ENCODE measurements at places on chromosomes 1 and 21.
A peak's percentile ranks its signal among the peaks of the same experiment; 100 is the strongest.

DNA sequence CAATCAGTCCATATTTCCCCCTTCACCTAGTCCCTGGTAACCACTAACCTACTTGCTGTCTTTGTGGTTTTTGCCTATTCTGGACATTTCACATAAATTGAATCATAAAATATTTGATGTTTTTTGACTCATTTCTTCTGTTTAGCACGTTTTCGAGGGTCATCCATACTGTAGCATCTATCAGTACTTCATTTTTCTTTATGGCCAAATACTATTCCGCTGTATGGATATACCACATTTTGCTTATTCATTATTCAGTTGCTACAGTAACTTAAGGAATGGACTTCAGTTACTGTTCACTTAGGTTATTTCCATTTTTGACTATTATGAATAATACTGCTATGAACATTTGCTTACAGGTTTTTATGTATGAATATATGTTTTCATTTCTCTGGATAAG is 12.3 kb downstream of the PBX1 start:
- DNase-seq: no peak

DNA sequence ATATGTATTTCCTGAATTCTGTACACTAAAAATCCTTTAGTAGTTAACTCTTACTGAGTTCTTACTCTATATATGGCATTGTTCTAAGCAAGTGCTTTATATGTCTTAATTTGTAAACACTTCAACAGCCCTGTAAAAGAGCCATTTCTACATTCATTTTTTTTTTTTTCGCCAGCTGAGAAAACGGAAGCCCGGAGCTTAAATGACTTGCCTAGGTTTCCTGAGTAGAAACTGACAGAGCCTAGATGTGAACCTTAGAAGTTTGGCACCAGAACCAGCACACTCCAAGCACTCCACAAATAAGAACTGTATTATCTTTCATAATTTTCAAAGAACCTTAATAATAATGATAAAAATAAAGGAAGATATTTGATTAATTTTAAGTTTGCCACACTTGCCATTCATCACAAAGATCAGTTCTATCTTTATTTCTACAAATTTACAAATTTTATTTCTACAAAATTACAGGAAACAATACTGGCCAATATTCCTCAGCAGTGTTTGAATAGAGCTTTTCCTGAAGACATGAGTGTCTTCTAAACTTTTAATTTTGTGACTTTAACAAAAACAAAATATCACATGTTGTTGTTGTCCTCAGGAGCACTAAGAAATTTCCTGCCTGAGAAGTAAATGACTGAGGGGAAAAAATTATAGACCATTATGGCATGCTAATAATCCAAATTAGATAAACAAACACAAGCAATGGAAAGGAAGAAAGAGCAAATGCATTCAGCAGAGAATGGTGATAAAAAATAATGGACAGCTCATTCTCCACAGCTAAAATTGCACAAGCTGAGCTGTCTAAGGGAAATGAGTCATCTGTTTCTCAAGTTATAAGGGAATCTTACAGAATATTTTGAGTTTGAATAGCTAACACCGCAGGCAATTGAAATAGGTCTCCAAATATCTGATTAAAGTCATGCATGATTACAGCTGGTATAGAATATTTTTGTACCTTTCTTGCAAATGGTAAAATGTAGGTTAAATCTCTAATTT is 71.2 kb downstream of the DPYD start:
- no peak for DNase-seq

DNA sequence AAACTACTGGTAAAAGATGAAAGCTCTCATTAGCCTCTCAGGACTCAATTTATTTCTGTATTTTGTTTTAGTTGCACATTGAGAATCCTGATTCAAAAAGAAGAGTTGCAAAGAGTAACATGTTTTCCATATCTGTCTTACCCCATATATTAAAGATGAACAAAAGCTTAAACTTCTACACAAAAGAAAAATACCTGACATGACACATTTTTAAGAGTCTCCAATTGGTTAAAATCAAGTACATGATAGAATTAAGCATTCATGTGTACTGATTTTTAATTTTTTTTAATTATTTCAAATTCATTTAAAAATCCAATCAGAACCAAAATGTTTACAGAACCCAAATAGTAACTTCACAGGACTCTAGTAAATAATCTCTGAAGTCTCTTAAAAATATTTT is 72.0 kb downstream of the FOXJ3 start:
- no peak for DNase-seq

DNA sequence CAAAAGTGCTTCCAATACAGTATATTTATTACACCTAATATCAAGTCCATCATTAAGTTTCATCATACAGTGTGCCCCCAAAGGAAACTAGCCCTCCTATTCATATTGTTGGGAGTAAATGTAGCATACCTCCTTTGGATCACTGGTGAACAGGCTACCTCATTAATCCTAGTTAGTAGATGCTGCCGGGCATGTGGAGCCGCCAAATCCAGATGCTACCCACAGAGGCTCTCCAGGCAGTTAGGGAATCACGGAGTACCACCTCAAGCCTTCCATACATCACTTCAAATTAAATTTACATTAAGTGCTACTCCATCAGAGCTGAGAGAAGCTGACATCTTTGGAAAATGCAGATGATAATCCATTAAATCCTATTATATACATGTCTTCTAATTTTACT is 121.7 kb upstream of the FOXD3 start:
- peak; percentile 20 for DNase-seq

GRCh38 chr1:203706444-203706843 is 58.5 kb upstream of the LAX1 start:
- no peak for DNase-seq

GRCh38 chr21:42655796-42656770 is 2.7 kb downstream of the PDE9A start:
- DNase-seq: no peak

DNA sequence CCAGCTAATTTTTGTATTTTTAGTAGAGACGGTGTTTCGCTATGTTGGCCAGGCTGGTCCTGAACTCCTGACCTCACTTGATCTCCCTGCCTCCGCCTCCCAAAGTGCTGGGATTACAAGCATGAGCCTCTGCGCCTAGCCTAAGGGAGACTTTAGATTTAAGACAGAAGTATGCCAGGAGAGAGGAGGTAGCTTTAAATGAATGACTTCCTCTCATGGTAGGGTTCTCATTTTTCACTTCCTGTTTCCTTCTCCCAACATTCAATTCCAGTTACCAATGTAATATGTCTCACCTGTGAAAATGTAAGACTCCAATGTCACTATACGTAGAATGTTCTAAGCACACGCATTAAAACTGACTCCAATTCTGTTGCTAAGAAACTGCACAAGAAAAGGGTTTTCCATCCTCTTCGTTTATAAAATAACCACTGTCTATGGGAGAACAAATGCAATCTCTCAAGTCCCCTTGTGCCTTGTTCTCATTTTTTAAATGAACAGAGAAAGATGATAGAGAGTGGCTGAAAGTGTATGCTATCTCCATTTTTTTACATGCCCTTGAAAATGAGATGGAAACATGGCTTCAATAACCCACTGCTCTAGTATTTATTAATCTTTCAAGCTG is 140.0 kb downstream of the SLC45A1 start:
- no peak for DNase-seq
